ENCODE measurements at places on chromosomes 1 and 21.

GRCh38 chr1:242966892-242967291 lies 288.2 kb downstream of the CEP170 start:
- DNase-seq = no peak

- no peak for DNase-seq
Observed at GRCh38 chr21:39097981-39098380, 85.3 kb downstream of the PSMG1 start.

- DNase-seq = no peak
Observed at GRCh38 chr1:46508757-46509156, 19.1 kb downstream of the DMBX1 start.

- DNase-seq = no peak
Observed at GRCh38 chr1:207019161-207019560, 13.4 kb downstream of the C1orf116 start.

DNA sequence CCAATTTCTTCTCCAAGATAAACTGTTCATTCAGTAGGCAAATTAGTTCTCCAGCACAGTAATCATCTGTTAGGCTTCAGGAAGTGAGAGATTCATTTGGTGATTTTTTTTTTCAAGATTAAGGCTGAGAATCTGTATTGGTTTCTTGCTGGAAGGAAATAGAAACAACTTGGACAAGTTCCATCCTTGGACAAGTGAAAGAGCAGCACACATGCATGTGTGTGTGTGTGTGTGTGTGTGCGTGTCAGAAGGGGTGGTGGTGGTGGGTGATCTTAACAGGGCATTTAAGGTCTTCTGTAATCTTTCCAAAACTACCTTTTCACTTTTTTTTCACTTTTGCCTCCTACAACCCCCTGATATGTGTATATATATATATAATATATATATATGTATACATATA lies 15.9 kb upstream of the SUCO start:
- DNase-seq = no peak

- DNase-seq = no peak
Observed at GRCh38 chr1:192601143-192601542, 25.6 kb downstream of the RGS1 start.

- no peak for DNase-seq
Observed at GRCh38 chr1:164982545-164982944, 374.0 kb downstream of the LMX1A start.

GRCh38 chr1:94559921-94560320 lies 18.4 kb upstream of the F3 start:
- no peak for DNase-seq

GRCh38 chr1:19044975-19045831 lies 88.7 kb upstream of the IFFO2 start:
- DNase-seq = no peak

- DNase-seq = no peak
Observed at GRCh38 chr1:202958544-202959275, 598 bp upstream of the ADIPOR1 start.

DNA sequence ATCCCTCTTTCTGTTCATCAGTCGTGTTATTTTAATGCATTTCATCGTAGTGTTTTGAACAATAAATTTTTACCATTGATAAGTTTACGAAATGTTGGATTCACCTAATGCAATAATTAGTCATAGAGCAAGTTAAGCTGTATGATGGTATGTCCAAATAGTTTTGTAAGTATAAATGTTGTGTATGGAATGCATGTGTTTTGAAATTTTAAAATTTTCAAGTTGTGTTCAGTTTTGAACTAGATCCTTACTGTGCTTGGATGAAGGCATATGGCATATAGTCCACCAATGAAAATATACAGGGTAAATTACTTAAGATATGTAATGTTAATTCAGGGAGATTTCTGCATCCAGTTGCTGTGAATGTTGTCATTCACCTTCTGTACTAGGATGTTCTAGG lies 2.3 kb downstream of the ZMYM4 start:
- no peak for DNase-seq

DNA sequence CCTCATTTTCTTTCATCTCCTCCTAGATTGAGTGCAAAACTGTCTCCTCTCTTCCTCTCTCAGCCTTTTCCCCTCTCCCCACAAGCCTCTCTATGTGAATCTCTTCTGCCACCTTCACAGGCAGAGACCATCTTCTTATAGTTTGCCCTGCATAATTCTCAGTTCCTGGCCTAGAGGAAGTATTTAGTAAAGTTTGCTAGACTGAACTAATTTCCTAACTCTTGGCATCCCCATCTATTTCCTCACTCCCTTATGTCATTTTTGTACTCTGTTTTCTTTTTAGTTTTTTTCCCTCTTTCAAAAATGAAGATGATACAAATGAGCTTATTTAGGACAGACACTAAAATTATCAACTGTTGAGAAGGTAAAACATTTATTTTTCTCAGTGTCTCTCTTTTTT lies 66.0 kb downstream of the XCL2 start:
- no peak for DNase-seq

- peak; percentile 25 for DNase-seq
Observed at GRCh38 chr1:168136709-168137514, at the start of gene GPR161. Gene GPR161 (minus strand): TSS chr1:168136930. CDS start chr1:168104850, 32,080 bp downstream.

GRCh38 chr1:12208764-12209494 lies 20.9 kb upstream of the VPS13D start:
- peak; percentile 76 for DNase-seq

DNA sequence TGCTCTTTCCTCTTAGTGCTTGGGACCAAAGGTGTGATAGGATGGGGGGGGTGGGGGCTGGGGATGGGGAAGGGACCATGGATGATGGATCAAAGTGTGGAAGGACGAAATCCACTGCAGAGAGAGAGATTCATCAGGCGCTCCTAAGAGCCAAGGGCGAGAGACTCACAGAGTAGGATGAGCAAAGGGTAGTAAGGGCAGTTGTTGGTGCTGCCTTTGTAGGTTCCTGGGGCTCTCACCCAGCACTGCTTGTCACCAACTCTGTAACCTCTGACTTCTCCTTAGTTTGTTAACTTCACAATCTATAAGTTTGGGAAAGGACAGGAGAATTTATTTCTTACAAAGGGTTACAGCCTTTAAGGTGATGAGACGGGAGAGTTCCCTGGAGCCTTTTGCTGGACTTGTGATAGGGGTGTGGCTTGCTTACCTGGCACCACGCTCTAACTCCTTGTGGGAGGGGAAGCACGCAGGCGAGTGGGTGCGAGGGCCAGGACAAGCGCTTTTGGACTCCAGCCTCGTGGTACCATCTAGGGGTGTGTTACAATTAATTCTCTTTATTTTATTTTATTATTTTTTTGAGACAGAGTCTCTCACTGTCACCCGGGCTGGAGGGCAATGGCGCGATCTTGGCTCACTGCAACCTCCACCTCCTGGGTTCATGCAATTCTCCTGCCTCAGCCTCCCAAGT lies 1.6 kb upstream of the PDXK start:
- no peak for DNase-seq

- no peak for DNase-seq
Observed at GRCh38 chr1:185170291-185170848, 13.4 kb downstream of the SWT1 start.

GRCh38 chr1:230857077-230857476 lies 11.2 kb downstream of the C1orf198 start:
- DNase-seq = no peak

DNA sequence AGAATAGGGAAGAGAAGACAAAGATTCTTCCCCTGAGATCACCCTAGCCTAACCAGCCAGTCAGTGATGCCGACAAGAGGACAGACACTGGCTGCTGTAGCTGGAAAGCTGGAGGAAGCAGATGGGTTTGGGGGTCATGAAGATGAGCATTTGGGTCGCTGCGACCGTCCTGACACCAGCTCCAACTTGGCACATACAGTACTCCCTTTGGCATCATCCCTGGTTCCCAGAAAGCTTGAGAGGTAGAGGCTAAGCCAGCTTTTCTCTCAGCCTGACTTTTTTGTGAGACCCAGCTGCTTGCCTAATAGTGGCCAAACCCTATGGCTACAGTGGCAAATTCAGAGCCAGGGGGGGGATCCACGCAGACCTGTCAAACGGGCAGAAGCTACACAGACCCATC lies 43.0 kb upstream of the IKBKE start:
- no peak for DNase-seq

- no peak for DNase-seq
Observed at GRCh38 chr1:59278780-59279354, 18.0 kb upstream of the FGGY start.

- DNase-seq = no peak
Observed at GRCh38 chr1:180936110-180937011, 23.7 kb downstream of the KIAA1614 start.

GRCh38 chr1:203479646-203480045 lies 4.0 kb downstream of the PRELP start:
- DNase-seq = no peak

DNA sequence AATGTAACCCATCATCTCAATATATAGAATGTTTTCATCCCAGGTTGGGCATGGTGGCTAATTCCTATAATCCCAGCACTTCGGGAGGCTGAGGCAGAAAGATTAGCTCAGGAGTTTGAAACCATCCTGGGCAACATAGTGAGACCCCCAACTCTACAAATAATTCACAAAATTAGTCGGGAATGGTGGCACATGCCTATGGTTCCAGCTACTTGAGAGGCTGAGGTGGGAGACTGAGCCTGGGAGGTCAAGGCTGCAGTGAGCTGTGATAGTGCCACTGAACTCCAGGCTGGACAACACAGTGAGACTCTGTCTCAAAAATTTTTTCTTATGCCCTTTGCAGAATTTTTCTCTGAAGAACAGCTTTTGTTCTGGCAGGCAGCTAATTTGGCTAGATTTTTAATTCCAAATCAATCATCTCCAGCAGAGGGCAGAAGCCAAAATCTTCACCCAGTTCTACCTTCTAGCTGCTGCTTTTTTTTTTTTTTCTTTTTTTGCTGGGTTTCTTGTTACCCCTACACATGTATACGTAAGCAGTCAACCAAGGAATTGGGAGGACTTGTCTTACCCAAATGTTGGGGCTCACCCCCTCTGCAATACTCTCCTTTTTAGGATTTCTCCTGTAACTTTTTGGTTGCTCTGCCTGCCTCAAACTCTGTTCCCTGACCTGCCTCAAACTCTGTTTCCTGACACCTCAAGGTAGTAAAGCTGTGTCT lies 2.7 kb upstream of the RAD54L start:
- DNase-seq = peak; percentile 38

Measured in 8988T (cell line).